Stimulated activated CD4-positive, alpha-beta T cell treated with anti-CD3 and anti-CD28 coated beads, Interleukin-1b, Interleukin-23, amount 100 ng/mL, for 48 hours (primary cell): ENCODE measurements at places on chromosomes 5 and 9.

- no peak for DNase-seq
Measured at GRCh38 chr9:128371630-128372117, 500 bp downstream of the URM1 start.

DNA sequence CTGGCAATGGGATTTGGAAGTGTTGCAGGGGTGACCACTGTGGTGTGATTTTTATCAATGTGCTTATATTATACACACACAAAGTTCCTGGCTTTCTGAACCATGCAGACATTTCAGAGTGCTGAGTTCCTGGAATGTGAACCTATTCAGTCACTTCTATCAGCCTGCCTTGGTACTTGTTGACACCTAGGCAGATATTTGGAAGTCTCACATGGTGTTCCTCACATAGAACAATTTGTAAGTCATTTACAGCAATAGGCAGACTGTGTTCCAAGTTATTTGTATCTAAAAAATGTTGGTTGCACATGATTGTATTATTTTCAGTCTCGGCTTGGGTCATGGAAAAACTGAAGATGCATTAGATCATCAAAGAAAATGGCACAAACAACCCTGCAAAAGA is 182.2 kb downstream of the SREK1 start:
- no peak for DNase-seq

DNA sequence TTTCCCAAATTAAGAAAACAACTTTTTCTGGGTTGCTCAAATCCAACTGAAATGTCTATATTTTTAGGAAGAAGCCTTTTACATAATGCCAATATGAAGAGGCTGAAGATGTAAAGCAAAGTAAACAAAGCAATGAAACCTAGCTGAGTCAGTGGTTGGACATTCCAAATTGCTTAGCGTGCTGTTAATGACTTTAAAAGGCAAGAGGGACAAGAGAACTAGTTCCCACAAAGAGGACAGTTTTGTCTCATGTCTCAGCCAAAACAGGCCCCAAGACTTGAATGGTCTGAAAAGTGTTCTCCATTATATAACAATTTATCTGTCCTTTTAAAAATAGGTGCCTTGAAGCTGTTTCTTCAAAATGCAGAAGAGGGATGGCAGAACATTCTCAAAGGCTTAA is 407.0 kb downstream of the ENC1 start:
- no peak for DNase-seq

DNA sequence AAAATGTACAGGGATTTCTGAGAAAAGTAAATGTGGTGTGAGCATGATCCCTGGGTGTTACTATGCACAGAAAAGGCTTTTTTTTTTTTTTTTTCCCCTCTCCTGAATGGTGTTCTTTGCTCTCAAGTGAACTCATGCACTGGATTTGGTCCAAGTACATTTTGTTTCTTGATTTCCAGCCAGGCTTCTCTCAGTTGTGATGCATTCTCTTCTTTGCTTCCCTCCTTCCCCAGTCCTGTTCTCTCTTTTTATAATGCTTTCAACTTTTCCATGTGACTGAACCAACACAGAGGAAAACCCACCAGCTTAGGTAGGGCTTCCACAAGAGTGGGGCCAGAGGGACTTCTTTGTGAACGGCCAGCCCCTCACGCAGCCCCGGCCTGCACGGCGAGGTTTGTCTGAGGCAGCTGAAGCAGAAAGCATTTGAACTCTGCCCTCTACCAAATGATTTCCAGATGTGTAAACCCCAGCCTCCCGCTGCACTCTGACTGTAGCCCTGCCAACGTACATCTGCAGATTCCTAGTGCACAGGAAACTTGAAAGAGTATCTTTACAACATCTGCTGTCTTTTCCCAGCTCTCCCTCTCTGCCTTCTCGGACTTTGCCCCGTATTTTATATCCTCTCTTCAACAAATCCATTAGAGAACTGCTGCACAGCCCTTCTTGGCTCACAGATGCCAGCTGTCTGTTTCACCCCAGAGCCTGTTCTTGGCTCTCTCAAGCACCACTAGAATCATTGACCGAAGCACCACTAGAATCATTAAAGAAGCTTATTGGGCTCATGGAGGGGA is 71.8 kb upstream of the CD180 start:
- DNase-seq, result no peak

DNA sequence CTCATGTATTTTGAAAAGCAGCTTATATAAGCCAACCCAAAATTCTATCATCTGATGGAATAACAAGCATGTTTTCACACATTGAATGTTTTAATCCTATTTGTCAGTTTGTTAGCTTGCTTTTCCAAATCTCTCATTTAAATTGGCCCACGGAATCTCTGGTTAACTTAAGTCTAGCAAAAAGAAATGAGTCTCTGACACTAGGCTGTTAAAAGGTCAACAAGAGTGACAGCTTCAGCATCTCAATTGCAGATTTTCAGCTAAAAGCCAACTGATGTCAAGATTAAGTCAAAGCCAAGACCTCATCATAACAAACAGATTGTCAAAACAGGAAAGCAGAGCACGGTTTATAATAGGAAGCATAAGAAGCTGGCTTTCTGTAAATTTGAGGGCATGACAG is 49.4 kb upstream of the CDH9 start:
- DNase-seq, result no peak

DNA sequence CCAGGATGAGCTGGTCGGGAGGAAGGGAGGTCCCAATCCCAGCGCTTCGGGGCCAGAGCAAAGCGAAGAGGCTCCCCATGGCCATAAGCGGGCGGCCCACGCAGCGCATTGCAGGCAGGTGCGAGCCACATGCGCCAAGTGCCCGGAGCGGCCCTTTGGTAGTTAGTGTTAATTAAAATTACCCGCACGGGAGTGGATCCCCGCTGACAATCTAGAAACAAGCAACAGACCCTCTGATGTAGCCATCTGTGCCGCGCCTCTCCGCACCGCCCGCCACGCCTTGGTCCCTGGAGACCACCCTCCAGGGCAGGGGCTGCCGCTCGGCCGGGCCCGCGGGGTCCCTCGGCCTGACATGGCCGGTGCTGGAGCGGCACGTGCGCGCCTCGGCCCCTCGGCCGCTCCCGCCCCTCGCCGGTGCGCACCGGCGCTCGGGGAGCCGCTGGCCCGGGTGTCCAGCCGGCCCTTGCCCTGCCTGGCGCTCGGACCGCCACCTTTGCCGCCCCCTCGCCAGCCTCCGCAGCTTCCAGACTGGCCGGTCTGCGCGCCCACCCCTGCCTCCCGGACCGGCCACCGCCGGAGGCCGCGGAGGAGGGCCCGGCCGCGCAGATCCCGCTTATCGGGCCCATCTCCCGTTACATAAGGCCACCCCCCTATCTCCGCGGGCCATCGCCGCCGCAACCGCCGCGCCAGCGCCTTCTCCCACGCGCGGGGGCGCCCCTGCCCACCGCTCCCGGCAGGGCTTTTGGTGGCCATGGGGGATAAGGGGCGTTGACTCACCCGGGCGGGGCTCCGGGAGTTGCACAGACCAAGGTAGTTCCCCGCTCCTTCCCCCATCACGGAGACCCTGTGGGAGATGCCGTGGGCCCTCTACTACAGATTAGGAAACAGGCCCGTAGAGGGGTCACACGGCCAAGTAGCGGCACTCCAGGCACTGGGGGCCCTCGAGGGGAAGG is 1.9 kb upstream of the IL13 start:
- DNase-seq, result peak; percentile 42

DNA sequence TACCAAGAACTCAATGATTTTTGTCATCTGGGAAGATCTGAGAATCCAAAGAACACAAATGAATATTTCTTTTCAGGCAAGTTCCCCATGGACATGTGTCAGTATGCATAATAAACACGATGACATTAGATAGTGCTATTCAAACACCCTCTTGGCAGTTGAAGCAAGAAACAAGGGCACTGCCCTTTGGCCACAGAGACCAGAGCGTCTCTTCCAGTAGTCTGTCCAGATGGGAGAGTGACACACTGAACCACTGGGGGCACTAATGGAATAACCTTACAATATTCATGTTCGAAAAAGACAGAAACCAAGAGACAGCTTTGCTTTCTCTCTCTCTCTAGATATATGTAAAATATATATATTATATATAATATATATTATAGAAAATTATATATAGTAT is 301.9 kb downstream of the CTNND2 start:
- no peak for DNase-seq

DNA sequence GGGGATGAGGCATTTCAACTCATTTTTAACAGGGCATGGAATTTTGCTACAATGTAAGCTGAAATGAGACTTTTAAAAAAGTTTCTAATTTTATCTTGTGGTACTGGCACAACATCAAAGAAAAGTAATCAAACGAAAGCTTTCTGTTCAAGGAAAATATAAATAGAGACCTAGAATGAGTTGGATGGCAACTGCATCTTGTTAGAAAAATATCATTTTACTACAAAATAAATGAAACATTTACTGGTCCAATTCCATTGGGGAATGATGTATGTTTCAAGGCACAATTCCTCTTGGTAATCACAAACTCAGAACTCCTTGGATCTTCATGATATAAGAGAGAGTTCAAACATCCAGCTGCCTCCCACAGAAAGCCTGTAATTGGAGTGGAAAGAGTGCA is 102.8 kb downstream of the HMHB1 start:
- no peak for DNase-seq

DNA sequence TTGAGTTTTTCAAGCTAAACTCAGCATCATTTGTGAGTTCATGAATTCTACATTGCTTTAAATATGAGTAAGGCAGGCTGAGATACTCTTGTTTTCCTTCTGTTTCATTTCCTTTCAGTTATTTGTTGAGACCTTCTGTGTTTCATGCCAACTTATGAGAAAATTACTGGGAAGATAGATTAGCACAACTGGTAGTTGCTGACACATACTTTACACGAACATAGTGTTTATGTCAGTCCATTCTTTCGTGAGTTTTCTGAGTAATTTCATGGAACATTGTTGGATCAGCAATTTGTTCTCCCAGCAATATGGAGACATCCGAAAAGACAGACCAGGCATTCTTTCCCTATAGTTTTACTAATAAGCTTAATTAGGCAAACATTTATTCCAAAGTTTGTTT is 102.0 kb upstream of the SMC5 start:
- DNase-seq, result no peak
